ENCODE measurements at places on chromosomes 1 and 21.

DNA sequence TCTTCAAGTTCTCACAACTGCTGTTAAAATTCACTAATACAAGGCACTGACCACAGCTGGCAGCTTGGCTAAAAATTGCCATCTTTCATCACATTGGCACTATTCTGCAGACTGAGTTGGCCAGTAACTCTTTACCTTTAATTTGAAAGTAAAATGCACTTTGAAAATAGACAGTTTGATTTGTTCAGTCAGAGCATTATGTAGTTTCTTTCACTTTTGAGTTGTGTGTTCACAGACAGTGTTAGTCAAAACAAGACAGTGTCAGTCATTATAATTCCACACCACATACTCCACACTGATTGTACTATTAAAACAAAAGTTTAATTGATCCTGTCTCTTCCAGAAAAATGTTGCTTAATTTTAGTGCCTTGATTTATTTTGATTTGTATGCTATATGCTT lies 160.7 kb downstream of the SDCCAG8 start:
- no peak for DNase-seq

DNA sequence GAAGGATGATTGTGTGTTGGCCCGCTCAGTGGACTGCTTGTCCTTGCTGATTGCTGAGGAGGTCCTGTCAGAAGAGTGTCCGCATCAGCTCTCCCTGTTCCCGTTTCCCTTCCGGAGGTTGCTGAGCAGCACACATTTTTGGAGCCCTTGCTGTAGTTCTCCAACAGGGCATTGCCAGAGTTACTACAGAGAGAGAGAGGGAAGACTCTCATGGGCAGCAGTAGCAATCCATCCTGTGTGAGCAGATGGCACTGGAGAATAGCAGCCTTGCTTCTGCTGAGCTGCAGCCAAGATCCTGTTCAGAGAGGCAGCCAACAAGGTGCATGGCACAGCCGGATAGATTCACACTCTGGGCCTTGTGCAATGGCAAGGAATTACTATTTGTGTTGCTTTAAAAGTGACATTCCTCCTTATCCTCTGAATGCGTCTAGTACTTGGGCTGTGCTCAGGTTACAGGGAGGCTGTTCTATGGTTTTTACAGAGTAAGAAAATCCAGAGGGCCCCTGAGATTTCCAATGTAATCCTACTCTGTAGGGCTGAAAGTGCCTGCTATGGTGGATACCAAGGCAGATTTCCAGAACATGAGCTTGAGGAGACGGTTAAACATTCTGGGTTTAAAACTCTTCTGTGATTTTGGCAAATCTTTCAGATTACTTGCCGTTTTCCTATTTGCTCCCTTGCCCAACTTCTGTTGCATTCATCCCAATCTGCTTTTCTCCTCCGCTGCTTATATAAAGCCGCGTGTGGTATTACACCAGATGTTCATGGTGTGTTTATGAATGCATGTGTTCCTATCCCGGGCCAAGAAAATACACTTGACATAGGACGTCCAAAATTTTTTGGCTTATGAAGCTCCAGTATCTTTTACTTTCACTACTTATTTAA lies 27.4 kb downstream of the AK4 start:
- DNase-seq, result no peak

DNA sequence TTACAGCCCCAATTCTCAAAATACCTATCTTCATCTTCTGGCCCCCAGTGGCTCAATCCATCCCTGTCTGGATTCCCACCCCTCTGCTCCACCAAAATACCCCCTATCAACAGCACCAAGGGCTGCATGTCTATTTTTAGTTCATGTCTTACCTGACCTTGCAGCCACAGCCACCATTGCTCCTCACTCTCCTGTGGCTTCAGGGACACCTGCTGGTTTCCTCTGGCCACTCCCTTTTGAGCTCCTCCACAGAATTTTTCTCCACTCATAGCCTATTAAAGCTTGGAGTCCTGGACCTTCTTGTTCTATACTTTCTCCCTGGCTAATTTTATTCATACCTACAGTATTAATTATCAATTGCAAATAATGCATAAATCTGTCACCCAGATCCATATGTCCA lies 125.3 kb upstream of the NGF start:
- no peak for DNase-seq

- DNase-seq, result no peak
Observed at GRCh38 chr1:10764296-10764798, 32.1 kb downstream of the CASZ1 start.

- DNase-seq, result no peak
Observed at GRCh38 chr1:95097426-95097825, 19.7 kb upstream of the TLCD4 start.
